T-cell (primary cell): ENCODE measurements at places on chromosomes 11 and 22.

- DNase-seq: no peak
Measured at GRCh38 chr11:119723243-119723951, 5.6 kb downstream of the NECTIN1 start.

DNA sequence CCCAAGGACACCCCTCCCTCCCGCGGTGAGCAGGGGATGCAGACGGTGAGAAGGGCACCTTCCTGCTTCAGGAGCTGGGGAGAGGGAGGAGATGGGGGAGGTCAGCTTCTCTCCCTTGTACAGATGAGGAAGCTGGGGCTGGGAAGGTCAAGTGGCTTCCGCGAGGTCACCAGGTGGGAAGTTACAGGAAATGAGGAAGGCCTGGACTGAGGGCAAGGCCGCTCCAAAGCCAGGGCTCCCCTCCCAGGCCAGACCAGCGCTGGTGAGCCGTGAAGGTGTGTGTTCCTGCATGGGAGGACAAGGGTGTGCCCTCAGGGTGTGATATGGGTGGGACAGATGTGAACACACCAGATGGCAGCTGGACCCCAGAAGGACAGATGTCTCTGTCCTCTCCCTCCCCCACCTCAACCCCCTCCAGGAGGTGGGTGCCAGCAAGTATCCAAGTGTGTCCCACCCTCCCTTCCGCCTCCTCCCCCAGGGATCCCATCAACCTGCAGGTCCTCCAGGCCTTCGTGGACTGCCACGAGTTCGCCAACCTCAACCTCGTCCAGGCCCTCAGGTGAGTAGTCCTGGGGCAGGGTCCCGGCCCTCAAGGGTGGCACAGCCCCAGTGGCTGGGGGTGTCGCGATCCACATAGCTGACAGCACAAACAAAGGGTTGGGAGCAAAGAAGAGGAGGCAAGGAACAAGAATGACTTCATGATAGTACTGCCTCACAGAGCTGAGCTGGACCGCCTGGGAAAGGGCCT is 16.6 kb downstream of the CYTH4 start:
- DNase-seq: no peak

DNA sequence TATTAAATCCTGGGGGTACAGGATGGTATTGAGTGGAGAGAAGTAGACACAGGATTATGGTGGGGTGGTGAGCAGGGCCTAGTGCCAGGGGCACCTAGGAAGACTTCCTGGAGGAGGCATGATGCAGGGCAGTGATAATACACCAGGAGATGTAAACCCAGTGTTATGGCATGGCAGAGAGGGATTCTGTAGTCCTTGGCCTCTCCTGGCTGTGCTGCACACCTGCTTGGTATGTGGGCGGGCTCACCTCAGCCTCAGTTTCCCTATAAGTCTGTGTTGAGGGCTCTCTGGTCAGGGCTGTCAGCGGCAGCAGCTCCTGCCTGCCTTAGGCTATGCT is 2.2 kb downstream of the PDXP start:
- no peak for DNase-seq

DNA sequence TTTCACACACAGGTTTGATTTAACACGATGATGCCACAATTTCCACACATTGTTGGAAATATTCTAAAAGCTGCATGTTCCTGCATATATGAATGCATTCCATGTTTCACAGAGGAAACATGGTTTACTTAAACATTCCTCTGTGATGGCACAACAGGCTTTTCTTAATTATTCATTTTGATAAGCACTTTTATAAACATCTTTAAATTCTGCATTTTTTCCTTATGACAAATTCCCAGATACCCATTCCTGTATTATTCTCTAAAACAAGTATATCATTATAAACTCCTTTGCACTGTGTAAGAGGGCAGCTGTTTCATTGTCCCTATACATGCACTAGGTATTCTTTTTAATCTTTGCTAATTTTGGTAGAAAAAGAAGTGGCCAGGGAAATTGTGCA is 532.3 kb downstream of the SOX6 start:
- no peak for DNase-seq

GRCh38 chr11:38839071-38839470 is 2241.0 kb upstream of the RAG2 start:
- DNase-seq: no peak

- no peak for DNase-seq
Measured at GRCh38 chr11:1238767-1239595, 16.1 kb downstream of the MUC5B start.

DNA sequence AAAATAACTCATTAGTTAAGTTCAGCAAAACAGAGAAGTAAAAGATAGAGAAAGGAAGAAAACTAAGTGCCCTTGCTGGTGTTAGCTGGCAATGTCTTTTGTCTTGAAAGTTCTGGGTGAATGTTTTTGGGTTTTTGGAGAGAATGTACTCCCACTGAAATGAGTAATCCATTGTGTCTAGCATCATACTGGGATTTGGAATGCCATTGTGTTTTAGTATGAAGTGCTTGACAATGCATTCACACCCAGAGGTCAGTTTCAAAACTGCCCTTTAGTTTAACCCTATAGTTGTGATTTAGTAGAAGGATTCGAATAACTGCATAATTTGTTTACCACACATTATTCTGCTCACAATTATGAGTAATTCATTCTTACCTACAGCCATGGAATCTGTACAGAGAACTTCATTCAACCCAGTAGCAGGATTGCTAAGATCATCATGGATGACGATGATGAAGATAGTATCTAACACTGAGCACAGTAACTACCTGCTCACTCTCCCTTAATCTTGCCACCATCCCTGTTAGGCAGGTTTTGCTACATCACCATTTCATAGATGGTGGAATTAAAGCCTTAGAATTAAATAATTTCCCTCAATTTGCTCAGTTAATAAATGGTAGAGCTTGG is 33.9 kb downstream of the MAML2 start:
- no peak for DNase-seq
